ENCODE measurements at places on chromosomes 6 and 20.

- DNase-seq = no peak
Measured at GRCh38 chr20:20930500-20930899, 175.7 kb downstream of the LINC00237 start.

- DNase-seq = no peak
Measured at GRCh38 chr6:3797231-3798054, 45.9 kb upstream of the PXDC1 start.

- no peak for DNase-seq
Measured at GRCh38 chr6:13140980-13141379, 187.4 kb downstream of the TBC1D7 start.

- no peak for DNase-seq
Measured at GRCh38 chr6:48307573-48307972, 196.6 kb upstream of the PTCHD4 start.

GRCh38 chr6:149909701-149910470, 12.0 kb upstream of the RAET1E start:
- DNase-seq = no peak

DNA sequence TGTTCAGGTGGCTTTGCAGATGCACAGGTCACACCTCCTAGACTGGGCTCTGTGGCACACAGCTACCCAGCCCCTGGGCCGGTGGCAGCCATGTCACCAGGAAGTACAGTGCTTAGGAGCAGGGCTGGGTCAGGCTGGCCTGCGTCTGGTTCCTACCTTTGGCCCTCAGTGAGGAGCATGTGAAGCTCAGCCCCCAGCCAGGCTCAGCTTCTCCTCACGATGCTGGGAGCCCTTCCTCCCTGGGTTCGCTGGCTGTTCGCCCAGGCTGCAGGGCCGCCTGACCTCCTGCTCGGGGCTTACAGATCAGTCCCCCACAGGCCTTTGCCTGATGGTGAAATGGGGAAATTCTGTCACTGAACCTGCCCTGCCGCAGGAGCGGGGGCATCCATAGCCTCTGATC, 23.1 kb downstream of the SPATA2 start:
- DNase-seq = no peak

DNA sequence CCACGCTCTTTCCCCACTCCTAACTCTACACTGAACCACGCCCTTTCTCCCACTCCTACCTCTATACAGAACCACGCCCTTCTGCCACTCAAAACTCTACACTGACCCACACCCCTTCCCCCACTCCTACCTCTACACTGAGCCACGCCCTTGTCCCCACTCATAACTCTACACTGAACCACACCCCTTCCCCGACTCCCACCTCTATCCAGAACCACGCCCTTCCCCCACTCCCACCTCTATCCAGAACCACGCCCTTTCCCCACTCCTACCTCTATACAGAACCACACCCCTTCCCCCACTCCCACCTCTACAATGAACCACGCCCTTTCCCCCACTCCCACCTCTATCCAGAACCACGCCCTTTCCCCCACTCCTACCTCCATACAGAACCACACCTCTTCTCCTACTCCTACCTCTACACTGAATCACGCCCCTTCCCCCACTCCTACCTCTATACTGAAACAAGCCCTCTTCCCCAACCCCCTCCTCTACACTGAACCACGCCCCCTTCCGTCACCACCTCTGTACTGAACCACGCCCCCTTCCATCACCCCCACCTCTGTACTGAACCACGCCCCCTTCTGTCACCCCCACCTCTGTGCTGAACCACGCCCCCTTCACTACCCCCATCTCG, 10.1 kb downstream of the PXMP4 start:
- no peak for DNase-seq

- DNase-seq = no peak
Measured at GRCh38 chr6:155521719-155522118, 66.1 kb upstream of the NOX3 start.

DNA sequence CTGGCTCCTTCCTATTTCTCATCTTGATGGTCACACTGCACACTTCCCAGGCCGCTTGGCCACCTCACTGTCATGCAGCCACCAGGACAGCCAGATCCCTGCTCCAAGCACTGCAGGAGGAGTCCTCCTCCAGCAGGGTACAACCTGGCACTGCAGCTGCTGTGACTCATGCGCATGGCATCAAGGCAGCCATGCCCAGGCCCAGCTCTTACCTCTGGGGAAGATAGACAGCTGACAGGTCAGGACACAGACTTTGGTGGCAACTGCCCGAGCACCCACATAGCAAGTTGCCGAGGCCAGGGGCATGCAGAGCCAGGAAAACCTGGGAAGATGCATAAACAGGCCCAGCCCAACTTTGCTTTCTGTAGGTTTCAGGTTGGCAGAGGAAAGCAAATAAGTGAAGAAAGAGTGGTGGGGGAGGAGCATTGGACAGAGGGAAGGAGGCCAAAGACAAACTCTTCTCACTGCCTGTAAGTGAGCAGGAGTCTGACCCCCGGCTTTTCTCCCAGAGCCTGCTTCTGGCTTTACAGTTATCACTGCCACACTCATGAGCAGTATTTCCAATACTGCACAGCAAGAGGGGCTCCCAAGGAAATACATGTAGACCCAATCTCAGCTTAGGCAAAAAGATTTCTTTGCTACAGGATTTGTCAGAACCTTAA, 38.8 kb downstream of the SLC22A3 start:
- DNase-seq = no peak

- no peak for DNase-seq
Measured at GRCh38 chr6:112288475-112288874, 34.1 kb upstream of the LAMA4 start.

DNA sequence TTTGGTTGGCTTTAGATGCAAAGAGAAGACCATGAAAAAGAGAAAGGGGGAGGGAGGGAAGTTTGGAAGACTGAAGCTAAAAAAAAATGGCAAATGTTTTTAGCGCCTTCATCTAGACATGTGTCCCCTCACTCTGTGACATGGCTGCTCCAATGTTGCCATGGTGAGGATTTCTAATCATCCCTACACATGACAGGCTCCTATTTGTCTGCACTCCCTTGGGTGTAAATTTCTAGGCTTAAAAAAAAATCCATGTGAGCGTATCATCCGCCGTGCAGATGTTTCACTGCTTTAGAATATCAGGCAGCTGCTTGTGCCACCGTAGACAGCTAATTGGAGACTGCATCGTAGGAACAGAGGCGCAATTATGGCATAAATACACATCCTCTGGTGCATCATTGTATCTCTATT, 761.1 kb upstream of the MMS22L start:
- DNase-seq = no peak

DNA sequence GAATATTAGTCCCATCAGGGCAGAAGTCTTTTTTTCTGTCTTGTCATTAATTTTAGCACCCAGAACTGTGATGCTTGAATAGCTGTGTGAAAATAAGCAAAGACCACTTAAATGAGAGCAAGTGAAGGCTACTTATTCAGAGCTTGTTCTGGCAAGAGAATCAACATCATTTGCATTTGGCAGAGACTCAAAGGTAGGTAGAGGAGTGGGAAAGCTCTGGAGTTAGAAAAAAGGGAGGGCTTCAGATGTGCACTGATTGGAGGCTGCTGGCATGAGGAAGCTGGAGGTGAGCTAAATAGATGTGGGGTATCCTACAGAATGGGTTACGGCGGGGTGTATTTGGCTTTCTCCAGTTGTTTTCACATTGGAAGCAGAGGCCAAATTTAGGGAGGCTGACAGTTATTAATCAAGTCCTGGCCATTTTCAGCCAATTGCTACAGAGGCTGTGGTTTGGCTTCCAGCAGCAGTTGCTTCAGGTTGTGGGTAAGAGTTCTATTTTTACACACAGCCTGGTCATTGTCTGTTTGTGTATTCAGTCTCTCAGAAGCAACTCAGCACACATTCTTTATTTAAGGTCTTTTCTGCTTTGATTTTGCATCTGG, 254.3 kb downstream of the BTBD3 start:
- DNase-seq = no peak

DNA sequence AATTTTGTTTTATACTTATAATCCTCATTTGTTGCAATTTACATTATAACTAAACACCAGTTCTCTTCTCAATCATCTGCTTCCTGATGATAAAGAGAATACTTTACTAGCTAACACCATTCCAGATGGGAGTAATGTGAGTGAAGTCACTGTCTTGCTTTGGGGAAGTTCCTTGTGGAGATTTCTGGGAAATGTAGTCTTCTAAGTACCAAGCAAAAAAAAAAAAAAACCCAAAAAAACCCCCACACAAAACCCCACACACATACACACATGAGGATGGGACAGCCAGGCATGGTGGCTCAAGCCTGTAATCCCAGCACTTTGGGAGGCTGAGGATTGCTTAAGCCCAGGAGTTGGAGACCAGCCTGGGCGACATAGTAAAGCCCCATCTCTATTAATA, 2.2 kb upstream of the SNPH start:
- no peak for DNase-seq

DNA sequence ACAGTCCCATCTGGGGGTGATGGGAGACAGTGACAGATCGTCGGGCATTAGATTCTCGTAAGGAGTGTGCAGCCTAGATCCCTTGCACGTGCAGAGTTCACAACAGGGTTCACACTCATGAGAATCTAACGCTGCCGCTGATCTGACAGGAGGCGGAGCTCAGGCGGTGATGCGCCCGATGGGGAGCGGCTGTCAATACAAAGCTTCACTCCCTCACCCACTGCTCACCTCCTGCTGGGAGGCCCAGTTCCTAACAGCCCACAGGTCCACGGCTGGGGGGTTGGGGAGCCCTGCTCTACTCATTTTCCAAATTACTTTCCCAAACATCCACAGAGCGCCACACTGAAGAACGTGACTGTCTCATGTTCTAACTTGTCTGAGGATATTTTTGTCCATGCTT, 25.3 kb downstream of the CTCFL start:
- DNase-seq = no peak

GRCh38 chr20:47854687-47855212, 69.5 kb upstream of the SULF2 start:
- peak; percentile 39 for DNase-seq

DNA sequence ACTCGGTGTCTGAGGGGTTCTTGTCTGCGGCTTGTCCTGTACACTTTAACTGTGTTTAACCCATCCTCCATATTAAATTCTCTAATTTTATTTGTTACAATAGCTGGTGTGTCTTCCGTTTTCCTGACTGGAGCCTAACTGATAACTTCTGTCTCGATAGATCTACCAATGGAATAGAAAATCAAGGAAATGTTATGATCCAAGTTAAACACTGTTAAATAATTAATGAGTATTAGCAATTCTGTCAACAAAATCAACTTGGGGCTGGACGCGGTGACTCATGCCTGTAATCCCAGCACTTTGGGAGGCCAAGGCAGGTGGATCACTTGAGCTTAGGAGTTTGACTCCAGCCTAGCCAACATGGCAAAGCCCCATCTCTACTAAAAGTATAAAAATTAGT, 81.7 kb downstream of the DNAH8 start:
- DNase-seq = no peak

- DNase-seq = no peak
Measured at GRCh38 chr20:62733526-62733842, 24.8 kb downstream of the NTSR1 start.

DNA sequence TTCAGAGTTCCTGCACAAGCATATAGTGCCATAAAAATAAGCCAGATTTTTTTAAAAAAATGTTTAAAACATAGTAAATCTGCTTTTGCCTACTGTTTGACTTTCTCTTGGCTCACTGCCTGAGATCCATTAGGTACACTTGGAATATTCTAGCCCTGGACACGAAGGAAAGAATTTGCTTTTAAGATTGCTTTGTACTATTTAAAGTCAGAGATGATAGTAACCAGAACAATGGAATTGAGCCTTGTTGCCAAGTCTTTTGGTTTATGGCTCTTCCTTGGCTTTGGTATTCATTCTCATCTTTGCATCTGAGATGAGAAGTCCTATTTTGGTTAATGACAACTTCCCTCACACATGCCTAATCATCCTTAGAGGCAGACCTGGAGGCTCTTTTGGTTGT, 32.4 kb downstream of the CNR1 start:
- DNase-seq = no peak

- DNase-seq = no peak
Measured at GRCh38 chr6:128437685-128438084, 82.7 kb downstream of the PTPRK start.

GRCh38 chr6:122069932-122070331, 329.5 kb upstream of the HSF2 start:
- DNase-seq = no peak

DNA sequence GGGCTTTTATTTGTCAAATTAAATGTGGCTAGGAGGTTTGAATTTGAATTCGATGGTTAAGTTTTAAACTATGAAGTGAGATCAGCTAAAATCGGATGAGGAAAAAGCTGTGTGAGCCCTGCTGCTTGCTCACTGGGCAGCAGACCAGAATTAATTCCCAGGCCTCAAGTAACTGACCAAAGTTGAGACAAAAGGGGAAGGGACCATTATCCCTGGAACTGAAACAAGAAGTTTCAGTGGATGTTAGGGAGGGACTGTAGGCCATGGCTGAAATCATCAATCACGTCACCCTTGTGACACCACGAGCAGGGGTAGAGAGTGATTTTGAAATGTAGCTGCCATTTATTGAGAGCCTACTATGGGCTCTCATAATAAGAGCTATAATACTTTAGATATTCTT, 7.0 kb upstream of the PRSS35 start:
- DNase-seq = no peak

DNA sequence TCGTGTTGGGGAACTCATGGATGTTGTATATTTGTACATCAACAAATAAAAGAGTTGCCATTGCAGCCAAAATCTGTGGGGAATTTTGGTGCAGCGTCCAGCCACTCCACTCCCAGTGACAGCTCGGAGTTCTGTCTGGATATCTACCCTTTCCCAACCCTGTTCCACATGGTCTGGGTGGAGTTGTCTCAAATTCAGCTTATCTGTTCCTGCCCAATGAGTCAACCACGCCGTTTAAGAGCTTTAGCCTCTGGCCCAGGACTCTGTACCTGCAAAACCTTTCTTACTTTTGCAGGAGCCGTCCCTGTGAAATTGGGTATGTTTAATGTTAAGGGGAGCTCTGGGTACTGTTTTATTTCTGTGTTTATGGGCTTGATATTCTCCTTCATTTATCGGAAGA, 33.9 kb upstream of the OVOL2 start:
- no peak for DNase-seq

DNA sequence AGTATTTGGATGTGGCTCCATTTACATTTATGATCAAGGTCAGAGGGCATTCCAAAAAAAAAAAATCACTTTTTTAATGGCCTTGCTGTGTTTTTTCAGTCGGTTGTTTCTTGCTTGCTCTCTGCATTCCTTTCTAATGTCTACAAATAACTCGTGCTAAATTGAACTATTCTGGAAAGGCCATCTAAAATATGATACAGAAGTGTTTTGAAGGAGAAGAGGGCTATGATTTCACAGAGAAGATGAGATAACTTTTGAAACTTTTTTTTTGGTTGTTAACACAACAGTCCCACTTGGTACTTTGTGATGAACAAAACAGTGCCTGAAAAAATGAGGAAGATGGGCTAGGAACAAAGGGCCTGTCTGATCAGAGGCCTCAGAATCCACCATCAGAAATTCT, 156.1 kb upstream of the SMLR1 start:
- no peak for DNase-seq

- DNase-seq = no peak
Measured at GRCh38 chr6:39520411-39520810, 197.9 kb upstream of the KCNK16 start.

DNA sequence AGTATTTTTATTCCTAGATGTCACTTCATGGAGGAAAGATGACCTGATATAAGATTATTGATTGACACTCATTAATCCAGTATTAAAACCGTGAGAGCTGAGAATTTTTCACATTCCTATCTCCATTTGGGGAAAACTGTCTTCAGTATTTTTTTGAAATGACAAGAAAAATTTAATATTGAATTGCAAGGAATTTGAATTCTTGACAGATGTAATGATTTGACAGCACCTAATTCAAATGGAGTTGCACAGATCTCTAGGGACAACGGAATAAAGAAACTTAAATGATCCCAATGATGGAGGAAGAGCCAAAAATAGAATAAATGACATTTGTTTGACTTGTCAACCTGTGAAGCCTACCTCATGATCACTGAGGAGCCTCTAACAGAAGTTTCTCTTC, 1591.4 kb downstream of the HACE1 start:
- no peak for DNase-seq
